ENCODE measurements at places on chromosomes 6 and 20.

DNA sequence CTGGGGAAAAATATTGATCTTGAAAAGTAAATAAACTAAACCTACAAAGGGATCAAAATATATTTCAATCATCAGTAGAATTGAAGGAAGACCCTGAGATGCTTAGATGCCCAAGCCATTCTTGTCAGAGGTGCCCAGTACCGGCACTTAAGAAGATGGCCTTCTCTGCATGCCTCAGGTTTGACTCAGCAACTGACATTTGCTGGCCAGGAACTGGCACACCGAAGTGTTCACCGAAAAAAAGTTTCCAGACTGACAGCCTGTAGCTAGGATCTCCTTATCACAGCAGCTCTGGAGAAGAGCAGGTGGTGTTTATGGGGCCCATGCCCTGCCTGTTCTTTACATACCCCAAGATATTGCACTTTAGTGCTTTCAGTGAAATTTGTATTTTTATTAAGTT is 203.2 kb downstream of the MOXD1 start:
- DNase-seq: no peak

DNA sequence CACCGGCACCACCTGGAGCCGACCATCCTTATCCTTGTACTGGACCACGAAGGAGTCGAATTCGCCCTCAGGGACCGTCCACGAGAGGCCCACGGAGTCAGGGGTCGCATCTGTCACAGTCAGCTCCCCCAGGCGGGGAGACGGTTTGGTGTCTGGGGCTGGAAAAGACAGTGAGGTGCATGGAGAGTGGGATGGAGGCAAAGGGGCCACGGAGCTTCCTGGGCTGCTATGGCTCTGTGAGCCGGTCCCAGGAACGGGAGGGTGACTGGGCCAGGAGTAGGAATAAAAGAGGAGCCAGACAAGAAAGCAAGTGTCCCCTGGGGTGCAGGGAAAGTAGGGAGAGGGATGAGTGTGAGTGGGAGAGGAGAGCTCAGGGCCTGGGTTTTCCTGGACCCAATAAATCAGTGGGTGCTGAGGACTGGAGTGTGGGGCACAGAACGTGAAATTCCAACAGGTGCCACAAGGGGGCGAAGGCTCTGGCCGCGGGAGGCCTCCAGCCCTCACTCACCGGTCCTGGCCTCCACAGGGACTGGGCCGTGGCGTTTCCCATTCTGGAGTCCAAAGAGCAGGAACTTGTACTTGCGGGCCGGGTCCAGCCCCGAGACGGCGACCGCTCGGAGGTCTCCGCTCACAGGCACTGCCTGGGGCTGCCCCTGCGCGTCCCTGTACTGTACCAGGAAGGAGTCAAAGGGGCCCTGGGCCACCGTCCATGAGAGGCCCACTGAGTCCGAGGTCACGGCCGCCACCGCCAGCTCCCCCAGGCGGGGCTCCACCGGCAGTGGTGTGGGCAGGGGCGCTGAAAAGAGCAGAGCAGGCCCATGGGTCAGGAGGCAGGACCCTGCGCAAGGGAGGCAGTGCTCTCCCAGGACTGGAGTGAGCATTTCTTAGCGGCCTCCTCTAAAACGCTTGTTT is 9.9 kb downstream of the CYP21A2 start:
- peak; percentile 58 for DNase-seq

- no peak for DNase-seq
These were observed 166.7 kb downstream of the CDH26 start for GRCh38 chr20:60124776-60125381.

DNA sequence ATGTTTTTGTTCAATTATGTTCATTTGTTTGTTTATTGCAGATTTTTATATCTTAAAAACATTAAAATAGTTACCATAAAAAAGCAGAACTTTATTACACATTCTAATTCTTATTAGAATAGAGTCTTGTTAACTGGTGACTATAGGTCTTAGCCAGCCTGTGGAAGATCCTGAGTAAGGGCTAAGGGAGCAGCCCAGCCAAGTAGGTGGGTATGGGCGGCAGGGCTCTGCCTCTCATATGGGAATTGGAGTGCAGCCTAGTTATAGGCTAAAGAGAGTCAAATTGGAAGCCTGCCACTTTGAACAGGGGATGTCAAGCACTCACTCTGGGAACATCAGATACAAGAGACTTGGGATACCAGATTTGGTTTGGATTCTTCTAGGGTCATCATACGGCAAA is 10.5 kb upstream of the HSF2 start:
- no peak for DNase-seq

GRCh38 chr20:57807401-57808263 is 97.8 kb upstream of the PMEPA1 start:
- DNase-seq: no peak

DNA sequence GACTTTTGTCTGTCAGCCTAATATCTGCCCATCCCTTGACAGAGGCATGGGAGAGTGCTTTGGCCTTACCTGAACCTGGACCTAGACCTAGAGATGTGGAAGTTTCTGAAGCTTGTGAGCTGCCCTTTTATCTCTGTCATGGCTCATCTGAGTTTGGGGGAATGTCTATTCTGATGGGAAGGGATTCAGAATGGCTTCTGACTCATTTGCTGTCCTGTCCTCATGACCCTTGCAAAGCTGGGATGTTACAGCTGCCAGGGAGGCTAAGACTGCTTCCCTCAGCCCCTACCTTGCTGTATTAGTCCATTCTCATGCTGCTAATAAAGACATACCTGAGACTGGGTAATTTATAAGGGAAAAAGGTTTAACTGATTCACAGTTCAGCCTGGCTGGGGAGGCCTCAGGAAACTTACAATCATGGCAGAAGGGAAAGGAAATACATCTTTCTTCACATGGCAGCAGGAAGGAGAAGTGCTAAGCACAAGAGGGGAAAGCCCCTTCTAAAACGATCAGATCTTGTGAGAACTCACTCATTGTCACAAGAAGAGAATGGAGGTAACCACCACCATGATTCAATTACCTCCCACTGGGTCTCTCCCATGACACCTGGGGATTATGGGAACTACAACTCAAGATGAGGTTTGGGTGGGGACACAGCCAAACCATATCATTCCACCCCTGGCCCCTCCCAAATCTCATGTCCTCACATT is 252.2 kb downstream of the ERMARD start:
- no peak for DNase-seq

DNA sequence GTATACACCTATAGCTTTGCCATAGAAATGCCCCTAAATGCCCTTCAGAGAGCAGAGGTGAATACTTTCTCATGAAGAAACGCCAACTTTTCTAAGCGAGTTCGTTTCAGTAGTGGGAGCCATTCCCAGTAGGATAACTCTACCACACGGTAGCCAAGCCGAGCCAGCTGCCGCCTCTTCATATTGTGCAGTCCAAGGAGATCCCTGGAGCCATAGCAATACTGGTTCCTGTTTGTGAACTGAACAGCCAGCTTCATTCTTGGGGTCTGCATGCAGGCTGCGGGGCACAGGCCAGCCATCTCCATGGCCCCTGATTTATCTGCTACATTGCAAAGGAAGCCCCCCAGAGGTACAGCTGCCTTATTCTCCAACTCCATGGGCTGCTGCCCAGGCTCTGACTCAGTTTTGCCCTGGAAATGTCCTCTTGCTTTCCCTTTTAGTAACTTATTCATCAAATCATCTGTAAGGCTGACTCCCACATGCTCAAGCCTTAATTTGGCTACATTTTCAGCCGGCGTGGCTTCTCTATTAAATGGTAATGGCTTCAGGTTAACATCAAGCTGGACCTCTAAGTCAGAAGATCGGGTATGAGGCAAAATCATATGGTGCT is 12.8 kb downstream of the FASTKD5 start:
- no peak for DNase-seq

GRCh38 chr20:44087857-44088120 is 99.2 kb downstream of the JPH2 start:
- DNase-seq: no peak

DNA sequence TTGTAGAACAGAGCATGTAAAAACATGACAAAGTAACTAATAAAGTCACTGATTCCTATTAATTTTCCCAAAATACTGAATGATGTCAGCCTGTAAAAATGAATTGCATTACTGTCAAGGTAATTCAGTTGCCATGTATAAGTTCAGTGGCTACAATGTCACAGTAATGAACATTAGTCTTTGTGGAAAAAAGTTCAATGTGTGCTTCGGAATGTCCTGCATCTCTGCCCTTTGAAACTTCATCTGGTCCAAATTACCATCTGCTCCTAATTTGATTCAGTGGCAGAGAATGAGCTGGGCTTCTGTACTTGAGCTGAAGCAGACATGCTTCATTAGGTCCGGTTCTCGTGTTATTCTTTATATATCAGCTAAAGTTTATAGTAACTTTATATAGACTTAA is 567.4 kb downstream of the COL12A1 start:
- no peak for DNase-seq

GRCh38 chr6:43246301-43247113 is 3.2 kb downstream of the TTBK1 start:
- no peak for DNase-seq

- DNase-seq: no peak
These were observed 65.0 kb upstream of the SLC2A12 start for GRCh38 chr6:134117409-134117808.

- DNase-seq: no peak
These were observed 21.5 kb downstream of the ASIP start for GRCh38 chr20:34262488-34263288.

- DNase-seq: no peak
These were observed 281.9 kb upstream of the RNF24 start for GRCh38 chr20:4297127-4297826.

GRCh38 chr20:8870652-8871051 is 198.2 kb upstream of the PLCB4 start:
- DNase-seq: no peak

DNA sequence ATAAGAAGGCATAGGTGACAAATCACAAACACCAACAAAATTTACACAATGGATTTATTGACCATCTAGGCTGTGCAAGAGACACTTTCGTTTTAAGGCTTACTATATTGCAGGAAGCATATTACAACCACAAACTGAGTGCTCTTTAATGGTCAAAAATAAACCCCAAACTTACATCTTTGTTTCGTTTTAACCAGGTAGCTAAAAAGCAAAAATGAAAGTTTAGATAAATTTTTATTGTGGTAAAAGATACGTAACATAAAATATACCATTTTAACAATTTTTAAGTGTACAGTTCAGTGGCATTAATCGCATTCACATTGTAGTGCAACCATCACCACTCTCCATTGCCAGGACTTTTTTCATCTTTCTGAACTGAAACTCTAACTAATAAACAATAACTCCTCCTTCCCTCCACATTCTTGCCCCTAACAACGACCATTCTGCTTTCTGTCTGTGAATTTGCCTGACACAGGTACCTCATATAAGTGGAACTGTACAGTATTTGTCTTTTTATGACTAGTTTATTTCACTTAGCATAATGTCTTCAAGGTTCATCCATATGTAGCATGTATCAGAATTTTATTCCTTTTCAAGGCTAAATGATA is 32.3 kb upstream of the DUSP22 start:
- DNase-seq: no peak

DNA sequence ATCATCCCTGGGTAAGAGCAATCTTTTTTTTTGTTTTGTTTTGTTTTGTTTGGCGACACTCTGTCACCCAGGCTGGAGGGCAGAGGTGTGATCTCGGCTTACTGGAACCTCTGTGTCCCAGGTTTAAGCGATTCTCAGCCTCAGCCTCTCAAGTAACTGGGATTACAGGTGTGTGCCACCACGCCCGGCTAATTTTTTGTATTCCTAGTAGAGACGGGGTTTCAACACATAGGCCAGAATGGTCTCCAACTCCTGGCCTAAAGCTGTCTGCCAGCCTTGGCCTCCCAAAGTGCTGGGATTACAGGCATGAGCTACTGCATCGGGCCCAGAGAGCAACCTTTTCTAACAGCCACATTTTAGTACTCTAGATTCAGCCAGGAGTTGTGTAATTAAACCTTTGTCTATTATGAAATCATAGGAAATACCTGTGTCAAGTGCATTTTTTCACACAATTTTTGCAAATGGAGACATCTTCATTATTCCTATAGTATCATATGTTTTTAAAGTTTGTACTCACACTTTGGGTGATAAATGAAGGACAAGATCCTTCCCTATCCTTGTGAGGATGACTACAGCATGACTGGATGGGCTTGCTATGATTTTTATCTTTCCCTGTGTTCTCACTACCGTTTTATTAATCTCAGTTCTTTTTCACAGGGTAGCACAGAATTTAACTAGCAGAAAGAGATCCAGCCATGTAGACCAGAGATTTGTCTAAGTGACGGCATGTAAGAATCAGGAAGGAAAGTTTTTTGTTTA is 82.6 kb downstream of the OR2B2 start:
- DNase-seq: no peak

DNA sequence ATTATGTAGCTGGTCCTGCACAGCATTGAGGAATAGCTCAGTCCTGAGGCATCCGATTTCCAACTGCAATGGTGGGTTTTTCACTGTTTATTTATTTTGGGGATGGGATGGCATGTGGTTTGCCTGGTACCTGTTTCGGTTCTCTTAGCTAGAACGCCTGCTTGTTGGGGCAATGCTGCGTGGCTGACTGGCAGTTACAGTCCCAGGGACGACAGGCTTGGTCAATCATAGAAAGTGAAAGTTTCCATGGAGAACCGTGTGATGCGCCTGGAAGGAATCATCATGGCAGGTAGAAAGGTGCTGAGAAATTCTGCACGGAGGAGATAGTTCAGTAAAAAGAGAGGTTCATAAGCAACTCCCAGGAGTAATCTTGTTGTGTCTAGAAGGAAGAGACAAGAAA is 18.4 kb downstream of the ID4 start:
- no peak for DNase-seq

GRCh38 chr20:47236639-47236900 is 119.9 kb downstream of the ZMYND8 start:
- DNase-seq: no peak

GRCh38 chr20:3781153-3781910 is at the start of gene SPEF1:
TSS of gene SPEF1 (minus strand) at chr20:3781448. CDS start at chr20:3781287, 161 bp downstream.
- no peak for DNase-seq

GRCh38 chr20:50286174-50286511 is 95.5 kb downstream of the CEBPB start:
- DNase-seq: no peak

DNA sequence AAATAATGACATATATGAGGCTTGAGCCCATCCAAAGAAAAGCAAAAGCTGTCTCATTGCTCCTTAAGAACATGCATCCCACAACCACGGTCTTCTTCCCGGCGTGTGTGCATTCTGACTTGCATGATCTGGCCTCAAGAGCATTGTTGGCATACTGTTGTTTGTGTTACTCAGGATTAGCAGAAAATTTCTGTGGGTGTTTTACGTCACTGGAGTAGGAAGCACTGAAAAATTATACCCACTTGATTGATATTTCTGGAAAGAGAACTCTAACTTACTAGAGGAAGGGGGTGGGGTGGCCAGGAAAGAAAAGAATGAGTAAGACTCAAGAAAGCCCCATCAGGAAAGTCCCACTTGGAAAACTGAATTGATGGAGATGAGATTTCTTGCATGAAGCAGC is 326.2 kb upstream of the PRDM1 start:
- no peak for DNase-seq

DNA sequence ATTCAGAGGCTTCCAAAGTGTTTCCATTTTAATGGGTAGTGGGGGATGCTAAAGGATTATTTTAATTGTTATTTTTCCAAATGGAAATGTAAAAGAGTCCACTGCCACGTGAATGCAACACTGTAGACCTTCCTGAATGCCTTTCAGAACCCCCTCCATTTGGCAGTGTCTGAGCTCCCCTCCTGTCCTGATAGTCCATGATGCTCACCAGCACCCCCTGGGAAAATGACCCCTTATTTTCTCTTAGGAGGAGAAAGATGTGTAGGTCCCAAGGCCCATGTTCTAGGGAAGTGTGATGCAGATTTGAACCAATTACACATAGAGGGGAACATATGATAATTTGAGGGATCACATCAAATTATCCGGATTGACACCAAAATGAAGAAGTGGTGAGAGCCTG is 46.8 kb upstream of the SH3BGRL2 start:
- DNase-seq: no peak
